NCI-H1436 treated with DMSO at 0.1 percent for 48 hours (cell line): ENCODE measurements at places on chromosomes 16 and 17.

GRCh38 chr17:43766413-43767052, 7.9 kb upstream of the SOST start:
- DNase-seq: no peak

DNA sequence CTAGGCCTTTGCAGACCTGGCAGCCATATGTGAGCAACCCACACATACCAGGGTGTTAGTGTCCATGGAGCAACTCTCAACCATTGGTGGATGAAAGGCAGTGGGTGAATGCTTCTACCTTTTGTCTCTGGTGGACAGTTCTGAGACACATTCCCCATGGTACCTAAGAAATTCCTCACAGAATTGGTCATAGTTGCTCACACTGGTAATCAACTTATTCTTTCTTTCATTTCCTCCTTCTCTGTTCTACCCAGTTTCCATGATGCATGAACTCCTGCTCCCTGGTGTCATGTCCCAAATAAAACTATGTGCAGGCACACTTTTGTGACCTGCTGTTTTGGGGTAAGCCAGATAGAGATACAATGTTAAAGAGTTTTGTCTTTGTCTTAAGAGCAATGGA, 33.2 kb upstream of the MPHOSPH6 start:
- DNase-seq: no peak

DNA sequence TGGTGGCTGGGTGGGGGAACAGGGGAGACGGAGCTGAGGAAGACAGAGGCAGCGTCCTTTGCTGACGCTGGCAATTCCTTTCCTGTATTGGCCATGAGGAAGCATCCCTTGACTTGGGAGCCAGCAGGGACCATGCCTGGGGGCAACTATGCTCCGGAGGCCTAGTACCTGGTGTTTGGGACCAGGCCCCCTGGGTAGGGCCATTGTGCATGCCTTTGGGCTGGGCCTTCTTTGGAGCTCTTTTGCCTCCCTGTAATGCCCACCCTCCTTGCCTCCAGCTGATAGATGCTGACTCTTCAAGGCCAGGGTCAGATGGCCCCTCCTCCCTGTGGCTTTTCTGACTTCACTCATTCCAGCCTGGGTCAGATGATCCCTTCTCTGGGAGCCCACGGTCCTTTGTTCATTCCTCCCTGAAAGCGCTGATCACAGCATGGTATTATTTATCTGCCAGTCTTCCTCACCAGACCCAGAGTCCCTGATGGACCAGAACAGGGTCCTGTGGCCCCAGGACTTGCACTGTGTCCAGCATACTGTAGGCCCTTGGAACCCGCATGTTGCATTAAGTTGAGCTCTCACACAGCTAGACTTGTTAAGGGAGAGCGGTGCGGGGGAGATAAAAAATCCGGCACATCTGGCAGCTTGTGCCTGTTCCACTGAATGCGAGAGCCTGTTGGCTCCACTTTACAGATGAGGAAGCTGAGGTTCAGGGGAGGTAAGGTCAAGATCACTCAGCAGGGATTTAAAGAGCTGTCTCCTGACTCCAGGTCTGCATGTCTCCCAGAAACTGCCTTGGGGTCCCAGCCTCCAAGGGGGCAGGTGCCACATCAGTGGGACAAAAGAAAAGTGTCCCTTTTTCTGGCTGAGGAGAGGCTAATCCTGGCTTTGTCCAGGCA, 2.9 kb downstream of the STARD3 start:
- DNase-seq: no peak

GRCh38 chr17:80866050-80866793, 125.4 kb upstream of the CHMP6 start:
- DNase-seq: peak; percentile 55

DNA sequence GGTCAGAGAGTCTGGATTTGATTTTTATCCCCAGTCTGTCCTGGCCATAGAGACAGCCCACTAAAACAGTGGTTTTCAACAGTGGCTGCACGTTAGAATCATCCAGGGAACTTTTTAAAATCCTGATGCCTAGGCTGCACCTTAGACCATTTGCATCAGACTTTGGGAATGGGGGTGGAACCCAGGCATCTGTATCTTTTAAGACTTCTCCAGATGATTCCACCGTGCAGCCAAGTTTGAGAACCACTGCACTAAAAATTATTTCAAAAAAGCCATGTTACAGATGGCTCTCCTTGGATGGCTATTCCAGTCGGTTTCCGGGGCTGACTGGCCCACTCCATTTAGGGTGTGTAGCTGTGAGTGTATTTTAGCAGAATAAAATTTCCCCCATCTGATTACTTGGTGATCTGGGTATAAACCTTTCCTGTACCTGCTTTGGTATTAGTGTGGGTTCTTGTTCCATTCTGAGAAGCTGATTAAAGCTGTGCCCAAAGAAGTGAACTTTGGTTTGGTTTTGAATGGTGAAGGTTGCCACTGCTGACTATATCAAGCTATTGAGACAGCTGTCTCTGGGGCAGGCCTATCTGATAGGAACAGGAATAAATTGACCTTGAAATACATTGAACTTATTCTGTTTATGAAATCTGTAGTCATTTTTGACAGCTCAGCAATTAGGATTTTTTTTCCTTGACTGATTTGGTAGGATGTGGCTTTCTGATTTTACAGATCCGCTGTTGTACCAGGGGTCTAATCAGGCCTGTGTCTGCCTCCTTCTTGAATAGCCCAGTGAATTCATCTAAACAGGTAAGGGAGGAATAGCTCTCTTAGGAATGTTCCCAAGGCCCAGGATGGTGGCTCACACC, 1.3 kb downstream of the ATP5MC1 start:
- no peak for DNase-seq

DNA sequence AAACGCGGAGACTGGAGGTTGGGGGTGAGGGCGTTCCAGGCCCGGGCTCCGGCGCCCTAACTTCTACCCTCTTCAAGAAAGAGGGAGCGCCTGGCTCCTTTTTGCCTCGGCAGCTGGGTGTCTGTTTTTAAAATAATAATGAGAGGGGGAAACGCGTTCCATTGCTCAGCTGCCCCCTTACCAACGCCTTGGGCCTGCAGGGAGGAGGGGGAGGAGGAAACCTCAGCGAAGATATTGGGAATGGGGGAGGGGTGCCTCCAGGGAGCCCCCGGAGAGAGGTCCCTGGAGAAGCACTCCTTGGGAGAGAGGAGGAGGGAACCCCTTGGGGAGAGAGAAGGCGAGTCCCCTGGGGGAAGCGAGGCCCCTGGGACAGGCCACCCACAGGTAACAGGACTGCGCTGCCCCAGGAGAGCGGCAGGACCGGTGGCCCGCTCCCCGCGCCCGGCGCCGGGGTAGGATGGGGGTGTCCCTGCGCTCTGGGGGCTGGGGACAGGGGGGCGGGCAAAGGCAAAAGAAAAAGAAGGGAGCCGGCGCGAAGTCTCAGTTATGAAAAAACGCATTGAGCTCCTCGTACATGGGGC, 2.7 kb downstream of the NEUROD2 start:
- no peak for DNase-seq

DNA sequence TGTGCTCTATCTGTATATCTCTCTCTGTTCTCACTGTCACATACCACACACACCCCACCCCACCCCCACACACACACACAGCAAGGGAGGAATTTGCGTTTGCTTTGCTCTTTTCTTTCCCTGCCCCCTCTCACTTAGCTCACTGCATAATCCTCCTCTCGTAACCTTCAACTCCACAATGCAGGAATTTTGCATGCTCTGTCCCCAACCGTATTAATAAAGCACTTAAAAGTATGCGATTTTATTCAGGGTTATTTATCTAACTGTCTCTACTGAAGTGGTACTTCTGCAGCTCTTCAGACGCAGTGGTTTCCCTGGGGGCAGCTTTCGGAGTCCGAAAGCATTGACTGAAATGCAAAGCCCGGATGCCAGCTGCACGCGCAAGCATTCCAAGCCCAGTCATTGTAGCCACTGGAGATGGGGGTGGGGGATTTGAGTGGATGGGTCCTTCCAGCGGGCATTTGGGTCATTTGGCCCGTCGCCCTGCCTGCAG, 105.4 kb upstream of the RBFOX1 start:
- DNase-seq: no peak

- no peak for DNase-seq
Measured at GRCh38 chr16:8576141-8577004, 13.9 kb downstream of the TMEM114 start.

GRCh38 chr16:51051671-51052070, 99.4 kb downstream of the SALL1 start:
- DNase-seq: no peak

- DNase-seq: no peak
Measured at GRCh38 chr16:88866151-88866920, at the start of gene PABPN1L. PABPN1L (minus strand) TSS chr16:88866660; CDS start chr16:88866606, 54 bp downstream.

- DNase-seq: no peak
Measured at GRCh38 chr17:59812139-59812538, 80.6 kb downstream of the TUBD1 start.

- DNase-seq: peak; percentile 65
Measured at GRCh38 chr16:80198311-80199299, 342.2 kb upstream of the DYNLRB2 start.

GRCh38 chr17:50169121-50169764, 3.4 kb downstream of the SGCA start:
- no peak for DNase-seq

GRCh38 chr17:1011760-1012735, 15.1 kb downstream of the TIMM22 start:
- DNase-seq: no peak

DNA sequence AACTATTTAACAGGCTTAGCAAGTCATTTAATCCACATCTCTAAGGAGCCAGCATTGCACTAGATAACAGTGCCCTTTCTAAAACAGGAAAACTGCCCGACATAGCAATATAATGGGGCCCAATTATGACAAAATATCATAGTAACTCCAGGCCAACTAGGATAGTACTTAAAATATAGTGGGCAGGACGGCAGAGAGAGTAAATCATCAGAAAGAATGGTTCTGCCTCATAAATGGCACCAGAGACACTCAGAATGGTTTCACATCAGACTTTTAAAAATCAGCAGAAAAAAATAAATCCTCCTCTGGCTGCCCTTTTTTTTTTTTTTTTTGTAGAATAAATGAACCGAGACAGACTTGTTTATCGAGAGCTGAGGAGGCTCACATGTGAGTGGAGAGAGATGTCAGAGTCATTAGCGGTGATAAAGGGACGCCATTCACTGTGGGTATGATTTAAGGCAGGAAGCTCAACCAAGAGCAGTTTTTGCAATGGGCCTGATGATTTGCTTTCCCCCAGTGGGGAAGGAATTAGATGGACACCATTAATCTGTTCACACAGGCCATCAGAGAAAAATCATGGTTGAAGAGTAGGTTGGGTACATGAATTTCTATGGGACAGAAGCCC, 62.6 kb downstream of the CPPED1 start:
- no peak for DNase-seq

DNA sequence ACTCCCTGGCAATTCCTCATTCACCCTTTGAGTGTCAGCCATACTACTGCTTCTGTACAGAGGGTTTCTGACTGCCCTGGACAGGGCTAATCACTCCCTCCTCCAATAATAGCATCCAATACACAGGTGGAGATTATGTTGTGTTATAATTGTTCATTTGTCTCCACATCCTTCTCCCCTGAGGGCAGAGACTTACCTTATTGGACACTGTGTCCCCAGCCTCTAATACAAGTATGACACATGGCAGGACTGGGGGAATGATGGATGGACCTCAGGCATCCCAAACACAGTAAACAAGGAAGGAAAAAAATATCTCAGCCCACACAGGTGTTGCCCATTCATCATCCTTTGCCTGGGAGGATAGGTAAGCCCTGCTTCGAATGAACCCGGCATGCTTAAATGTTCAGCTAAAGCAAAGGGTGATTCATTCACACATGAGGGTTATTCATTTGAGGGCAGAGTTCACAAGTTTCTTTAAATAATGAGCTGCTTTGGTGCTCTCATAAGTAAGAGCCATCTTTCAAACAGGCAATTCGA, 34.8 kb downstream of the MMD start:
- DNase-seq: no peak

DNA sequence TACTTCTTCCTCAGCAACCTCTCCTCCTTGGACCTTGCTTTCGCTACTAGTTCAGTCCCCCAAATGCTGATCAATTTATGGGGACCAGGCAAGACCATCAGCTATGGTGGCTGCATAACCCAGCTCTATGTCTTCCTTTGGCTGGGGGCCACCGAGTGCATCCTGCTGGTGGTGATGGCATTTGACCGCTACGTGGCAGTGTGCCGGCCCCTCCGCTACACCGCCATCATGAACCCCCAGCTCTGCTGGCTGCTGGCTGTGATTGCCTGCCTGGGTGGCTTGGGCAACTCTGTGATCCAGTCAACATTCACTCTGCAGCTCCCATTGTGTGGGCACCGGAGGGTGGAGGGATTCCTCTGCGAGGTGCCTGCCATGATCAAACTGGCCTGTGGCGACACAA, 429 bp downstream of the OR2C1 start:
- DNase-seq: no peak

DNA sequence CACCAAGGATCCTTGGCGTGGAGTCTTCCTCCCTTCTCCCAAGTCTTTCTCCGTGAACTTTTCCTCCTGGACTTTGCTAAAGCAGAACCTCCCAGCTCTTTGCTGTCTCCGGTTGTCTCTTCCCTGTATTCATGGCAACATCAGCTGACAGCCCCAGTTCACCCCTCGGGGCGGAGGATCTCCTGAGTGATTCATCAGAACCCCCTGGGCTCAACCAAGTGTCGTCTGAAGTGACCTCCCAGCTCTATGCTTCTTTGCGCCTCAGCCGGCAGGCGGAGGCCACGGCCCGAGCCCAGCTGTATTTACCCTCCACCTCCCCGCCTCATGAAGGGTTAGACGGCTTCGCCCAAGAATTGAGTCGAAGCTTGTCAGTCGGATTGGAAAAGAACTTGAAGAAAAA, 943 bp downstream of the CNTROB start:
- DNase-seq: no peak

GRCh38 chr16:2881783-2882649, 999 bp upstream of the FLYWCH2 start:
- DNase-seq: no peak

GRCh38 chr16:72469932-72470331, 298.0 kb upstream of the PMFBP1 start:
- no peak for DNase-seq

DNA sequence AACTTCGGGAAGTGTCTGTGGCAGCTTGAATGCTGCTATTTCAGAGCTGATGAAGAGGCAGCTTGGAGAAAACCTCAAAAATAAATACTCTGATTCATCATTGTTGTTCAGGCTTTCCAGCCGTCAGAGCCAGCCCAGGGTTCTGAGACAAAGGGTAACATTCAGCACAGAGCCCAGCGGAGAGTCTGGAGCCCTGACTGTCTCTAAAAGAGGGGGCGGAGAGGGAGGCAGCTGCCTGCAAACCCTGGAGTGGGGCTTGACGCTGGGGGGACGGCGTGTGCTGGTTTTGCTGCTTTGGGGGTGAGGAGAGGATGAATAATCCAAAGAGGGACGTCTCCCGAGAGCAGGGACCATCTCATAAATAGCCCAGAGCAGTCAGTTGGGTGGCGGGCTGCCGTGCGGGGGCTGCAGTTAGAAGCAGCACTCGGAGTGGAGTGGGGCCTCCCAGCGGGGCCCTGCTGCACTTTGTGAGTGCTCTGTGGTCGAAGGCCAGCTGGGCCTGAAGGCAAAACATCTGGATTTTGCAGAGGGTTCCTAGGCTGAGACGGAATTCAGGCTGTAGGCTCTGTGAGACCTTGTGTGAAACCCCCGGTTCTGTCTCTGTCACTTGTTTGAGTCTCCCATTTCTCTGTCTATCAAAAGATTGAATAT, 237.8 kb downstream of the PRKCA start:
- DNase-seq: no peak
